Activated CD4-positive, alpha-beta T cell treated with anti-CD3 and anti-CD28 coated beads, Interleukin-10, Interleukin-2, amounts not matched to agents 100 ng/mL and 50 ng/mL, durations not matched to agents 16 hours and 8 hours (primary cell): ENCODE measurements at places on chromosomes 7 and 10.

DNA sequence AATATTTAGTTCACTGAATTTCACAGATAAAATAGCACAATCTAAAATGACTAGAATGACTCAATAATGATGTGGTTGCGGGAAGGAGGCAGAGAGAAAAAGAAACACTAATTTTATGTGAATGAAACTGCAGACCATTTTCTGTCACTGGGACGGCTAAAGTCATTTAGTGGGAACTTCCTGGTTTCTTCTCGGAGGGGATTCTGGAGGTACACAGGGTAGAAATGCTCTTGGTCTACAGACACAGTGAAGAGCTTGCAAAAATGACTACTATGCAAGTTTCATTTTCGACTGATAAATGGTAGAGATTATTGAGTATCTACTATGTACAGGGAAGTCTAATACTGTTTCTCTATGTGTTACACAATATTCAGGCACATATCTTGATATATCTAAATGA is 63.5 kb upstream of the LRRN3 start:
- peak; percentile 82 for DNase-seq

DNA sequence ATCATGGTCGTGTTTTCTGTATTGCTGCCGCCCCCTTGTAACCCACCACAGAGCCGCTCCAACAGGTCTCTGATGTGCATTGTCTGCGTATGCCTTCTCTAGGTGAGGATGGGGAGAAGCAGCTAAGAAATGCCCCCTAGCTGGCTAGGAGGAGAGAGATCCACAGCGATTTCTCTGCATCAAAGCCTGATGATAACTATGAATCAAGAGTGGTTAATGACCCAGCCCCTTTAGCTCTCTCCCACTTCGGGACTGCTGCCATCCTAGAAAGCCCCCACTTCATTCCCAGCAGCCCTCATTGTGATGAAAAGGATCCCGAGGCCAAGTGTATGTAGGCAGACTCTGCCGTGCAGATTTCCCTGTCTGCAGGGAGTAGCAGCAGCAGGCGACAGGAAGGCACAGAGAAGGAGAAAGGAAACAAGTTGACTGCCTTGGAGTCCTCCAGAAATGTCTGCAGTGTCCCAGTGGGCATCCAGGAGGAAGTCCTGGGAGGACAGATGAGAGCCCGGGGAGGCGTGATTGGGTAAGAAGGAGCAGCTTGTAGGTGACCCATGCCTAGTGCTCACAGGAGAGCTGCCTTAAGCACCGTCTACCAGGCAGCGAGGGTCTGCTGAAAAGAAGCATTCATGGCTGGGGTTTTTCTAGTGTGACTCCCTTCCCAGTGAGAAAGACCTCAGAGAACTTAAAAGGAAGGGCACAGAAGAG is 2.9 kb downstream of the PLXNA4 start:
- DNase-seq = no peak

- DNase-seq = no peak
Measured at GRCh38 chr7:129821476-129821875, 131.3 kb downstream of the UBE2H start.

- DNase-seq = no peak
Measured at GRCh38 chr10:102546606-102547320, 43.0 kb downstream of the SUFU start.

DNA sequence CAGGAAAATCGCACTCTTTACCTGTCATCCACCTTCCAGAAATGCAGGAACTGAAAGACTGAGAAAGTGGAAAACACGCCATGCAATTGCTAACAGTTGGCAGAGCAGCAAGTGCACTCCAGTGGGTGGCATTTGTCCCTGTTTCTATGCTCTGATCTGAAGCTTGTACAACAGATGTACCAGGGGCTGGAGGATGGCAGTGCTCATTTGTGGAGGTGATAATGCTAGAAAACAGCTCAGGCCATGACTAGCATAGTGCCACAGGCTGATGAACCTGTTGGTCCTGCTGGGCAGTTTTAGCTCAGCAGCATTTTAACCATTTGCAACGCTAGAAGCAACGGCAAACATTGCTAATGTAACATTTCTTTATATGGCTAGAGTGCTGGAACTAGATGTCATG is 199.9 kb upstream of the NRP1 start:
- no peak for DNase-seq

DNA sequence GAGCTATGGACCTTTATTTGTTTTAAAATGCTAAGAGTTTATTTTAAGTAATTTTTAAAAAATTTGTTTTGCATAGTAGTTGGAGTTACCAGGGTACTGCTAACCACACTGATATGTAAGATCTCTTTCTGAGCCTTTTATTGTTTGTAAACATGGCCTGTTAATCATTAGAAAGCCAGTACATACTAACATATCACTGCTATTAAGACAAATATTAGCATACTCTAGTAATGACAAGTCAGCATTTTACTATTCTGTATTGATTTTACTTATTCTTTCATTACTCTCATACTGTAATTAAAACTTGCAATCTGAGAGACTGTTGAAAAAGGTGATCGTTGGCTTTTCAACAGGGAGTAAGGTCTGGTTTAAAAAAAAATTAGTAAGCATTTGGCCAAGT is 66.7 kb downstream of the PTEN start:
- DNase-seq = no peak

DNA sequence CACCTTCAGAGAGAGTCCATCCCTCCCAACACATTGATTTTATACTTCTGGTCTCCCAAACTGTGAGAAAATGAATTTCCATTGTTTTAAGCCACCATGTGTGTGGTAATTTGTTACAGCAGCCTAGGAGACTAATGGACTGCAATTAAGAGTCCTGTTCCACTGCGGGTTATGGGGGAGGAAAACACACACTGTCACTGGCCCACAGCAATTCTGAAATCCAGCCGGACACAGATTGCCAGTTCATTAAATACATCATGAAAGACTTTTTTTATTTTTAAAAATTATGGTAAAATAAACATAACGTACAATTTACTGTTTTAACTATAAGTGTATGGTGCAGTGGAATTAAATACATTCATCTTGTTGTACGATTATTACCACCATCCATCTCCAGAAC is 193.4 kb upstream of the GRB10 start:
- DNase-seq = no peak

DNA sequence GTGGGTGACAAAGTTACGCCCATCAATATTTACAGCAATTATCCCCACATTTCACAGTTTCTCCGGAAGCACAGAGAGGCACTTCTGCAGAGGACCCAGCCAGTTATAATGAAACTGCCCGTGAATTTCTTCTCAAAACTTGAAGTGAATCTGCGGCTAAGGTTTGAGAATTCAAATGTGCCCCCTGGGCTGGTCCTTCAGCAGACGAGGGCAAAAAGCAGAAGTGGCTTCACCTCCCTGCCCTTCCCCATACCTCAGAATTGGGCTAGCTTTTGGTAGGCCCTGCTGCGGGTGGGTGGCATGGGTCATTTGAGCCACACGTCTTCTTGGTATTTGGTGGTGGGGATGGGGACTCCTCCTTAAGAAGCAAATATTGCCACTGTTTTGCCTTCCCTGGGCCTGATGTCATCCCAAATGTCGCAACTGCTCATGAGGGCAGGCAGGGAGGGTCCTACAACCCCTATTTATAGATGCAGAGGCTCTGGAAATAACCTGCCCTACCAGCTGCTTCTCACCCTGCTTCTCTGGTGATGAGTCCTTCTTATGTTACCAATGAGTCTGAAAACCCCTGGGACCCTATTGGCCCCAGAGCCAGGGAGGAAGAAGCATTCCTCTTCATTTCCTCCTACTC is 16.6 kb upstream of the WDFY4 start:
- DNase-seq = no peak

GRCh38 chr7:71017602-71018001 is 114.3 kb upstream of the GALNT17 start:
- no peak for DNase-seq

DNA sequence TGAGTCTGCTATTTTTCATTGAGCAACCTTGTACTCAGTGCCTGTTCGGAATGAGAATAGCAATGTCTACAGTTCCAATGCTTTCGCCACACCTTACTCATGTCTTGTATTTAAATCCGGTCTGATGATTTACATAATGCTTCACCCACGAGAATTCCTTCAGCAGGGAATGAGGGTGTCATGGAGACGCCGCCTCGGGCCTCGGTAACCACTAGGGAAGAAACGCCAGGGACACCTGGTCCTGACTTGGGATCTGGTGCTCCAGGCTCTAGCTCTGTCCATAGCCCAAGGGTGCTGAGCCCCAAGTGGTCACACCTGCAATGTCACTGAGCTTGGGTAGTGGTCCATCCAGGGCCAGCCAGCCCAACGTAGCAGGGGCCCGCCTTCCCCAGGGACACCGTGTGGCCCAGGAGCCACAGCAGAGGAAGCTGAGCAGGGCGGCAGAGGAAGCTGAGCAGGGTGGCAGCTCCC is 37.4 kb downstream of the PRKAG2 start:
- no peak for DNase-seq

- no peak for DNase-seq
Measured at GRCh38 chr7:123789206-123789784, 40.5 kb upstream of the WASL start.

DNA sequence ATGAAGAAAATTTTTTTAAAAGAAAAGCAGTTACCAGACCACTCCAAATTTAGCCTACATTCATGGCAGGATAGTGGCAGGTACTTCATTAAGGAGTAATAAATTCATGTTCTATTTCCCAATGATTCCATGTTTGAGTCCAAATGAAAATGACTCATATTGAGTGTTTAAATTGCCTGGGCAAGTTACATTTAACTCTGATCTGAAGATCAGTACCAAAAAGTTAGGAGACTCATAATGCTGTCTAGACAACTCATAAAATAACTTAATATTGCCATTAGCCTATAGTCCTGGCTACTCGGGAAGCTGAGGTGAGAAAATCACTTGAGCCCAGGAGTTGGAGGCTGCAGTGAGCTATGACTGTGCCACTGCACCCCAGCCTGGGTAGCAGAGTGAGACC is 13.0 kb downstream of the BRAF start:
- DNase-seq = no peak

GRCh38 chr7:27459021-27459730 is 203.5 kb downstream of the HIBADH start:
- no peak for DNase-seq

- no peak for DNase-seq
Measured at GRCh38 chr10:124160943-124161582, 67.7 kb upstream of the CHST15 start.

GRCh38 chr10:11017000-11017569 is 587 bp upstream of the CELF2 start:
- DNase-seq = no peak

DNA sequence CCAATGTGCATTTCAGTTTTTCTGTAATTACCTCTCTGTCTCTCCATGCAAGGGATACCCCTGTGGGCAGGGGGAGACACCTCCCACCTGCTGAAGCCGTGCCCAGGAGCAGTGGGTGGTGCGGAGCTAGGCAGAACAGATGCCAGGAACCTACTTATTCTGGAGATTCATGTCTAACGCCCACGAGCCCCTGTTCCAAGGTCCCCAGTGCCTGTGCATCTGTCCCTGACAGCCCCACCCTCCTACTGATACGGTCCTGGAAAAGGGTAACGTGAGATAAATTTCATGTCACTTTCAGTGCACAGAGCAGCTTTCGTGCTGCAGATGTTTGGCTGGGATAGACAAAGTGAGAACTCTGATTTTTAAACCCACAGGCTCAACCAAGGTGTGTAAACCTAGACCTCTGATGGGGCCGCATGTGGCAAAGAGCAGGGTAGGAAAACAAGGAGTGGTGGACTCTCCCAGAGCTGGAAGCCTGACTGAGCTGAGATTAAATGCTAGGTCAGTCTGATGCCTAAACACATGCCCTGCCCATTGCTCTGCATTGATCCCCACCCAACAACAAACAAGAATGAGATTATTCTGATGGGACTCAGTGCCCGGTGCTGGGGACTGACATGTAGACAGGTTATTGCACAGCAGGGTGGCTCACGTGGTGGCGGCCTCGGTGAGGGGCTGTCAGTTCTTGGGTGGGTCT is 123.6 kb upstream of the GDF10 start:
- no peak for DNase-seq

DNA sequence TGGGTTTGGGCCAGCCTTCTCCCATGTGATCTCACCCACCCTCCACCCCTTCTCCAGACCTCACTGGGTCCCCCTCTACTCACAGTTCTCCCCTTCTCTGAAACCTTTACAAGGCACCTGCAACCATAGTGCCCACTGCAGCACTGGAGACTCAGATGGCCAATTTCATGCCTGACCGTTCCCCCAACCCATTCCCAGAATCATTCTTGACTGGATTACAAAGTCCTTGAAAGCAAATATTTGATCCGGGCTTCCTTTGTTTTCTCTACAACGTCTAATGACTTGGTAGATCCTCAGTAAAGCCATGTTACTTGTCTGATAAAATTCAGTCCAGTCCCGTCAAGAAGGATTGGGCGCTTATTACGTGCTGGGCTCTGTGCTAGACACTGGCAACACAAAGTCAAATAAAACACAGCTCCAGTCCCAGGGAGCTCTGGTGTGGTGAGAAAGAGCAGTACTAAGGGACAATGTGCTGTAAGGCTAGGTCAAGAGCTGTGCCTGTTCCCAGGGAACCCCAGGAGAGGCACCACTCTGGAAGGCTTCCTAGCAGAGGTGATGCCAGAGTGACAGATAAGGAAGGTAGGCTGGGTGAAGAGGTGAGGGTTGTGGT is 36.5 kb downstream of the SH3PXD2A start:
- no peak for DNase-seq

- peak; percentile 64 for DNase-seq
Measured at GRCh38 chr7:118311121-118311836, 86.8 kb downstream of the ANKRD7 start.

DNA sequence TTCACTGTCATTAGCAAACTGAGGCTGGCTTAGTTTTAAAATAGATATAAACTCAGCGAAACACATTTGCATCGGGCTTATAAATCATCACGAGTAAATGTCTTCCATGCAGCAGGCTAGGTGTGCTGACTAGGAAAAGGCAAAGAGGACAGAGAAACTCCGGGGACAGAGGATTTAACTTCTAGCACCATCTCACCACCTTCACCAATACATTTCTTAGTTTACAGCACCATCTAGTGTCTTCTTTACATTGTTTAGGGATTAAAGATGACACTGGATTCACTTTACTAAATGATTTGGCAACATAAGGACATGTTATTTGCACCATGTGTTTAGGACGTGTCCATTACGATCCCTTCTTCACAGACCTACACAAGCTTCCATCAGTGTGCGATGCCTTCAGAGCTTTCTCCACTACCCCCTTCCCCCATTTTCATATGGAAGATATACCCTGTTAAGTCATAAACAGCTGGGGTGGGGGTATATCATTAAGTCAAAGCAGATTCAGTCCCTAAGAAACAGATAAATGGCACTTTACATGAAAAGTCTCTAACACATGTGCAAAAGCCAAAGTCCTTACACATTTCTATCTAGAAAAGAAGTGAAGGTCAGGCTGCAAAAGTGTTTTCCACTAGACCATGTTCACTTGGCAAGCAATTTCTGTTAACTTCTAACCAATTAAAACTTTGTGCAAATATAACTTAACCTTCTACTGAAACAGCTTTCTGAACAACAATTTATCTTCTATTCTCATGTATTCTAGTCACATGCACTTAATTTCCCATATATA is 103.3 kb downstream of the GRB10 start:
- peak; percentile 70 for DNase-seq
